ENCODE measurements at places on chromosomes 2 and 18.

DNA sequence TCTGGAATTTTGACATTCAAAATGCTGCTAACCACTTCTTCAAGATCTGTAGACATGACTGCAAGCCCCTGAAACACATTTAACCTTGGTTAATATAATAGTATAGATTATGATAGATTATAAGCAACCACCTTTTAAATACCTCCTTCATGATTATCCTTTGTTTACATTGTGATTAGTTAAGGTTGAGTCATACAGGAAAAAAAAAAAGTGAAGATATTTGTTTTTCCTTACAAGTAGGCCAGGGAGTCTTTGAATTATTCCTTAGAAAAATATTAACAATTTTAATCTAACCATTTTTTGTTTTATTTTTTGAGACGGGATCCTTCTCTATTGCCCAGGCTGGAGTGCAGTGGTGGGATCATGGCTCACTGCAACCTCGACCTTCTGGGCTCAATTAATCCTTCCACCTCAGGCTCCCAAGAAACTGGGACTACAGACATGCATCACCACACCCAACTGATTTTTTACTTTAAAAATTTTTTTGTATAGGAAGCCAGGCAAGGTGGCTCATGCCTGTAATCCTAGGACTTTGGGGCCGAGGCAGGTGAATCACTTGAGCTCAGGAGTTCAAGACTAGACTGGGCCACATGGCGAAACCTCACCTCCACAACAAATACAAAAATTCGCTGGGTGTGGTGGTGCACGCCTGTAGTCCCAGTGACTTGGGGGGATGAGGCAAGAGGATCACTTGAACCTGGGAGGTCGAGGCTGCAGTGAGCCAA is 99.4 kb downstream of the SLC39A10 start:
- DNase-seq = no peak

- no peak for DNase-seq
These were observed 214.4 kb downstream of the GLI2 start for GRCh38 chr2:120949957-120950590.

DNA sequence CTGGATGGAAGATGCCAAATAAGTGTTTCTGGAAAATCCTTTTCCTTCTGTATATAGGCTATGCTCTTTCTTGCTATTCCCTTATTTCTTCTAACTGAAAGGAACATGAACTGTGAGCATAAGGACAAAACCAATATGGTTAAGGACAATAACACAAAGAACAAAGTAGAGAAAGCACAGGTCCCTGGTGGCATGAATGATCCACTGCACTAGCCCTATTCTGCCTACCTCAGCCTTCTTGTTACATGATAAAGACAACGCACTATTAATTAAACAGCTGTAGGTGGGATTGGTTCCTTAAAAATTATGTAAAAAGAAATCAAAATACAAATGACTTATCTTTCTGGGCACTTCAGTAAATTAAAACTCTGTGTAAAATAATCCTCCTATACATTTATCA is 1.9 kb upstream of the WDR75 start:
- DNase-seq = no peak

- no peak for DNase-seq
These were observed 232.9 kb downstream of the GULP1 start for GRCh38 chr2:188524519-188525113.

- DNase-seq = no peak
These were observed 135.9 kb upstream of the ID2 start for GRCh38 chr2:8545695-8546611.
